ENCODE measurements at places on chromosomes 5 and 9.

DNA sequence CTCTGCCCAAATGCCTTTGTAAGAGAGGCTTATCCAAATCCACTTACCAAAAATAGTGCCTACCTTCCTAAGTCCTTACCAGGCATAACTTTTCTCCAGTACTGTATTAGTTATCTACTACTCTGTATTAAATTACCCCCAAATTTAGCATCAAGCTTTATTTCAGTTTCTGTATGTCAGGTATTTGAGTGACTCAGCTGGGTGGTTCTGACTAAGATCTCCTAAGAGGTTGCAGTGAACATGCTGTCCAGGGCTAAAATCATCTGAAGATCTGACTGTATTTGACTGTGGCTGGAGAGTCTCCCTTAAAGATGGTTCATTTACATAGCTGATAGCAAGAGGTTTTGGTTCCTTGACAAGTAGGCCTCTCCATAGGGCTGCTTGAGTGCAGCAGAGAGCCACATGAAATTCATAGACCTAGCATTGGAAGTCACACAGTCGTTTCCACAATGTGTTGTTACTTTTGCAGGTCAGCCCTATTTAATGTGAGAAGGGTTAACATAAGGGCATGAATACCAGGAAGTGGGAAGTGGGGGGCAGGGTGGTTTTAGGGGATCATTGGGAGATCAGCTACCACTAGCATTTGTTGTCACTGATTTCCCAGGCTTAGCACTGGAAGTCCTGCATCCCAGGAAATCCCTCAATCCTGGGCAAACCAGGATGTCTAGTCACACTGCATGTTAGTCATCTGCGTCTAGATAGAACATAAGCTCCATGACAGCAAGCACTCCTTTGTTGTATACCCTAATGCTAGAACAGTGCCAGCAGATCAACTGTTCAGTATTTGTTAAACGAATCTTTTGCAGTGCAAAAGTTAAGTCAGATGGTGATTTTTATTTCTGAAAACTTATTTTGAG lies 2.0 kb upstream of the ZNF622 start:
- DNase-seq, result no peak

DNA sequence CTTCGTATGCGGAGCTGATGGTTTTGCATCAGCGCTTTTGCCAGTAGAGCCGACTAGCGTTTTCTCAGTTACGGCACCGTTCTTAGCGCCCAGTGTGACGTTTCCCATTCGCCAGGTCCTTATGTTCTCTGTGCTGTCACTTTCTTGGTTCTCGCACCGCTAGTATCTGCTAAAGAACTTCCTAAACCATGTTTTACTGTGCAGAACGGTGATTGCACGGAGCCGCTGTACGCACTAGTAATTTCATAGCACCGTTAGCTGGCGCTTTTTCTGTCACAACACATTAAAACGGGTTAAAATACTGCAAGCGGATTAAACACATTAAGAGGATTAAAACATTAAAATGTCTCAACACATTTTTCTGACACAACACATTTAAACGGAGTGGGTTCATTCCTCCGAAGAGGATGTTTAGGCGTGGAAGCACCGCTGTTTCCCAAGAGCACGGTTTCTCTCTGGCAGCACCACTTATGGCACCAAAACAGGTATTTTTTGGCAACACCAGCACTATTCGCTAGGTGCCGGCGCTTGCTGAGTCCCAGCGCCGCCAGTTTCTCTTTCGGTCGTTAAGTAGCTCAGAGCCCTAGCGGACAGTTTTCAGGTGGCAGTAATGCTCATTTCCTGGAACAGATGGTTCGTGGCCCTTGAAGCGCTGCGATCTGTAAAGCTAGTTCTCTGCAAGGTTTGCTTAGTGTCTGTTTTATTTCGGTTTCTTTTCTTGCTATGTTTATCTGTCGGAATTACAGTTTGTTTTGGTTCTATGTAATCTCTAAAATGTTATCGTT lies 20.3 kb downstream of the ANXA2R start:
- no peak for DNase-seq

DNA sequence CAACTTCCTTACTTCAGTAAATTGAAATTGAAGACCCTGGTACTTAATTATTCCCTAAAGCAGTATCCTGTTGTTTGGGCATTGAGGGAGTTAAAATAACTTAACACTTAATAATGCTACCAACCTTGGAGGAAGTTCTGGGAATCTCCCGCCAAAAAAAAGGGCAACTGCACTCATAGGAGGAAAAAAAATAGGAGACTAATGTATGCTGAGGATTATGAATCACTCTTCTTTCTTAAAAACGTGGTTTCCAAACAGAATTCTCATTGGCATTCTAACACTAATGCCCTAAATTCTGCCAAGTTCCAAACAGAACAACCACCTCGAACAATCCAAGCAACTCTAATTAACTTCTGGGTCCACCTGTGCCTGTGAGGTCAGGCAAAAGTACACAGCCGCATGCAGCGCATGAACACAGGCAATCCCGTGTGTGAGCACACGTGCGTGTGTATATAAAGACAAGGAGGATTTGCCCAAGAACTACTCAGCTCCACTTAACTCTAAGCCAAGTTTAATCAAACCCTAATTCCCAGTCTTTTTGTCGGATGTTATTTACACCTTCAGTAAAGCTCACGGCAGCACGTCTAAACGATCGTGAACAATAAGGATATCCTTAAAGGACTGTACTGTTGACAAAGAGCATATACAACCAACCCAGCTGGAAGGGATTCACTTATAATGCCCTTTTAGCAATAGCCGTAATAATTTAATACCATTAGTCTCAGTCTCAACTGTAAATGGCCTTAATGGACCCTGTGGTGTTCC lies 78.4 kb downstream of the EBF1 start:
- DNase-seq, result no peak

DNA sequence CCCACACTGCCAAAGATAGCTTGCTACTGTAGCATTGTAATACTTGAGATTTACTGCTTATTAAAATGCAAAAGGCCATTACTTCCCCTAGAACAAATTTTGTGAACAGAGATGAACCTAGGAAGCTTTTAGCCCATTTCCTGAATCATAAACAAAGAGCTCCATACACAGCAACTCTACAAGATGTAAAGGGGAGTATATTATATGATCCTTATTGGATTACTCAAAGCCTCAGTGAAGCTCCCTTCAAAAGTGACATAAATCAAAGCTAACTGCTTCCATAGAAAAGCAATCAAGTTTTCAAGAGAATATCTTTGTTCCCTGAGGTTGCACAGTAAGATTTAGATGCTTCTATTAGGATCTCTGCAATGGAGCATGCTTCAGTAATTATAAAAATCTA lies 629.8 kb downstream of the EFNA5 start:
- no peak for DNase-seq

DNA sequence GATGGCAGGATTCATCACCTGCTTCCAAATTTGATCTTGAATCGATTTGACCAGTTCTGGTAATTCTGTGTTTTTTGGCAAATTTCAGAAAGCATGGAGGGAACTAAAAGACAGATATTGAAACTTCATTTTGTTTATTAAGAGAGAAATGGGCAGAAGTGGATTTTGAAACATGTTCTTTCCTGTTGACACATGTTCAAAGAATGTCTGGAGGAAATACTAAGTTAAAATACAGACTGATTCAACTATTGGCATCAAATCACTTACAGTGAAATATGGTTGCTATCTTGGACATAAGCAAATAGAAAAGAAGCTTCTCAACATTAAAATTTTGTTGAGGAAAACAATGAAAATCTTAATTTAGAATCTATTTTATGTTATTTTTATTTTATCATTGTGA lies 19.3 kb upstream of the GZMK start:
- no peak for DNase-seq

GRCh38 chr5:40631236-40631635 lies 48.5 kb upstream of the PTGER4 start:
- no peak for DNase-seq
